Posterior vena cava (tissue), 2 donors: ENCODE measurements at places on chromosomes 6 and 20. TPM values are rescaled to one million over a fixed set of nuclear protein-coding genes. Genes with fewer than 3 reads are reported as not detected.
A peak's percentile ranks its signal among the peaks of the same experiment; 100 is the strongest.

- no peak for DNase-seq
These were observed 38.0 kb downstream of the KIF16B start for GRCh38 chr20:16535277-16535676.

GRCh38 chr6:122400121-122400450 is 634 bp downstream of the HSF2 start:
- no peak for DNase-seq

DNA sequence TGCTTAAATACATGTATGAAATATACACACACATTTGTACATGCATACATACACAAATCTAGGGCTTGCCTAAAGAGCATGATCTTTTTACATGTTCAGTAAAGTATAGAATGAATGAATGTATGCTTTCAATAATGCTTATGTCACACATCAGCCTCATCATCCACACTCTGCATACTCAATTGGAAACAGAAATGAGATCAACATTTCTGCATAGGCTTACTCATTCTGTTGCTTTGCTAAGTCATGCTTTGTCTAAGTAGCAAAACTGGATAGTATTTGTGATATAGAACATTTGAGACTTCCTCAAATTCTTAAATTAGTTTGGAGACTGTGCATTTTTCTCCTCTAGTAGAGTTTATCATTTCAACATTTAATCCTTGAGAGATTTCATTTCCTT is 343.3 kb downstream of the ADGRB3 start:
- DNase-seq, result no peak

DNA sequence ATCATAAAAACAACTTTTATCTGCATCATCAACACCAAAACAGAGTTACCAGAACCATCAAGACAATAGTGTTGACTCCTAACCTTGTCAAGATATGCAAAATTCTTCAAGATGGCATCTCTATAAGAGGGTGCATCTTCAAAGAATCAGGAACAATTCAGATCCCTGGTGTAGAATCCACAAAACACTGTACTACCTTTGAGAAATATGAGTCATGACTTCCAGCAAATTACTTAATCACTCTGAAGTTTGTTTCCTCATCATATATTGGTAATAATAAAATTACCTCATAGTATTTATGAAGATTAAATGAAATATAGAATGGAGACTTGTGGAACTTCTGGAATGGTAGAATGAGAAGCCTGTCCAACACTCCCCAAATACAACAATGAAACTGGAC is 221.3 kb upstream of the SUPT3H start:
- no peak for DNase-seq

- no peak for DNase-seq
These were observed 105.2 kb downstream of the OR2B2 start for GRCh38 chr6:27806981-27807440.

- DNase-seq, result no peak
These were observed 9.5 kb upstream of the CDC5L start for GRCh38 chr6:44377971-44378370.

DNA sequence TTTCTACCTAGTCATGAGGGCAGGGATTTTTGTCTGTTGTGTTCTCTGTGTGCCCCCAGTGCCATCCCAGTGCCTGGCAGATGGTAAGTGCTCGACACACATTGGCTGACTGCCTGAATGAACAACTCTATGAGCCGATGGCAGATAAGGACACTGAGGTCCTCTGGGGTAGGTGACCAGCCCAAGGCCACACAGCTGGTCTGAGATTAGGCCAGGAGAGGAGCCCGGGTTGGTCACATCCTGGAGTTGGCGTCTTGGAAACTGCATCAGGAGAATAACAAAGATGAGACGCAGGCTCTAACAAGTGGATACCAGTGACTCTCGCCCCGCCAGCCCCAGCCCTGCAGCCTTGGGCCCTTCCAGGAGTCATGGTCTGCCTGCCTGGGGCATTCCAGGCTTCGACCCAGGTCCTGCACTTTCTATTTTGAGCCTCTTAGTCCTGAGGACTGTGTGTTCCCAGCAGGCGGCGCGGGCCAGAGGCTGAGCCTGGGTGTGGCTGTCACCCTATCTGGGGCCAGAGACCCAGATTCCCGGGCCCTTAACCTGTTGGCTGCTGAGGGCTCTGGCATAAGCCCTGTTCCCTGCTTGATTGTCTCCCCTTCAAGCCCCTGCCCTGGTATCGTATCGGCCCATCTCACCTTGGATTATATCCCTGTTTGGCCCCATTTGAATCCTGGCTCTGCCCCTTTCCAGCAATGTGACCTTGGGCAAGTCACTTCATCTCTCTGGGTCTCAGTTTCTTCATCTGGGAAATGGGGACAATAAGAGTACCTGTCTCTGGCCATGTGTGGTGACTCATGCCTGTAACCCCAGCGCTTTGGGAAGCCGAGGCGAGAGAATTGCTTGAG is 88.3 kb downstream of the CEBPB start:
- peak; percentile 93 for DNase-seq

- no peak for DNase-seq
These were observed 83.9 kb upstream of the GPR6 start for GRCh38 chr6:109894181-109894580.

DNA sequence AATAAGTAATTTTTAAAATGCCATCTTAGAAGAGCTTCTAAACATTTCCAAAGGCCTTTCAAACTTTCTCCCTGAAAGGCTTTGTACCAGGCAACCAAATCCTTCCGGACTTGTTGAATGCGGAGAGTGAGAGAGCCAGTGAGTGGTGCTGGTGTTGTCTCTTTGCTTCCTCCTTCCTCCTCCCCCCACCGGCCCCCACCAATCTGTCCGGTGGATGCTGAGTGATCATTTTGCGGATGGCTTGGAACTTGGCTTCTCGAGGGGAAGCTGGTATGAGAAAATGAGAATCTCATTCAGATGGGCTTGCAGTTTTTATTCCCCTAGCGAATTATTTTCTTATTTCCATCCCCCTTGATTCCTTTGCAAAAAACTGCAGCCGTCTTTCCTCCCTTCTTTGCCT is 97.3 kb downstream of the ANKRD60 start:
- no peak for DNase-seq

DNA sequence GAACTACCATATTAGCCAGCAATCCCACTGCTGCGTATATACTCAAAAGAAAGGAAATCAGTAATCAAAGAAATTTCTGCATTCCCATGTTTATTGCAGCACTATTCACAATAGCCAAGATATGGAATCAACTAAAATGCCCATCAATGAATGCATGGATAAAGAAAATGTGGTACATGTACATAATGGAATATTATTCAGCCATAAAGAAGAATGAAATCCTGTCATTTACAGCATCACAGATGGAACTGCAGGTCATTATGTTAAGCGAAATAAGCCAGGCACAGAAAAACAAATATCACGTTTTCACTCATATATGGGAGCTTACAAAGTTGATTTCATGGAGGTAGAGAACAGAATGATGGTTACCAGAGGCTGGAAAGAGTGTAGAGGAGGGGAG is 65.1 kb downstream of the ALDH8A1 start:
- no peak for DNase-seq

GRCh38 chr6:41327177-41327576 is 8.2 kb upstream of the NCR2 start:
- DNase-seq, result no peak

GRCh38 chr6:38640216-38640909 is 634 bp upstream of the BTBD9 start:
- no peak for DNase-seq

GRCh38 chr6:24931718-24932691 is 3.8 kb downstream of the RIPOR2 start:
- no peak for DNase-seq

DNA sequence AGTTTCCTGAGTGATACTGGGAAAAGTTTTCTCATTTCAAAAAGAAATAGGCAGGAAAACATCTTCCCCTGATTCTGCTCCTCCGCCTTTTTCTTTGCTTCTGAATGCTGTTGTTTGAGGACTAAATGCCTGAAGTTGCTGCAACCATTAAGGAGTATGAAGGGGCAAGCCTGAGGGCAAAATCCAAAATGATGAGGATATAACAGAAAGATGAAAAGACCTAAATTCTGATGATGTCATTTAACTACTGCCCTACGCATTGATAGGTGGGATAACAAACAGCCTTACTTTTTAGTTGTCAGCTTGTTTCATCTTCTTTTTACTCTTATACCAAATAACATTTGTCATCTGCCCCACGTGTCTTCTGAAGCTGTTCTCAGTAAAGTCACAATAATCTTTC is 474.6 kb upstream of the MMS22L start:
- DNase-seq, result no peak

DNA sequence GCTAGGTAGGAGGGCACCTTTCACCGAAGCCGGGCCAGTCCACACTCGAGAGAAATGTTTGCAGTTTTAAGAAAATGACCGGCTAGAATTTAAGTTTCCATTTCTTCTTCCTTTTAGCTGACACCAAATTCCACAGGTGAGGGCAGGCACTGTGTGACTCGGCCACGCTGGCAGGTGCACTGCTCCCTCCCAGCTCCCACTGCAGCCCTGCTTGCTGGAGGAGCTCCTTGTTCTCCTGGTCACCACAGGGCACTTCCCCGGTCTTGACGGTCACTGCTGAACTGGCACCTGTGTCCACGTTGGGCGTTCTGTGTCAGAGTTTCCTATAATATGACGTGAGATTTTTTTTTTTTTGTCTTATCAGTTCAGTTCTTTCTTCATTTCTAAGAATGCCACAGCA is 3.6 kb upstream of the KIF25 start:
- DNase-seq, result no peak

- peak; percentile 60 for DNase-seq
These were observed 19.4 kb downstream of the SUN5 start for GRCh38 chr20:32984631-32985354.

DNA sequence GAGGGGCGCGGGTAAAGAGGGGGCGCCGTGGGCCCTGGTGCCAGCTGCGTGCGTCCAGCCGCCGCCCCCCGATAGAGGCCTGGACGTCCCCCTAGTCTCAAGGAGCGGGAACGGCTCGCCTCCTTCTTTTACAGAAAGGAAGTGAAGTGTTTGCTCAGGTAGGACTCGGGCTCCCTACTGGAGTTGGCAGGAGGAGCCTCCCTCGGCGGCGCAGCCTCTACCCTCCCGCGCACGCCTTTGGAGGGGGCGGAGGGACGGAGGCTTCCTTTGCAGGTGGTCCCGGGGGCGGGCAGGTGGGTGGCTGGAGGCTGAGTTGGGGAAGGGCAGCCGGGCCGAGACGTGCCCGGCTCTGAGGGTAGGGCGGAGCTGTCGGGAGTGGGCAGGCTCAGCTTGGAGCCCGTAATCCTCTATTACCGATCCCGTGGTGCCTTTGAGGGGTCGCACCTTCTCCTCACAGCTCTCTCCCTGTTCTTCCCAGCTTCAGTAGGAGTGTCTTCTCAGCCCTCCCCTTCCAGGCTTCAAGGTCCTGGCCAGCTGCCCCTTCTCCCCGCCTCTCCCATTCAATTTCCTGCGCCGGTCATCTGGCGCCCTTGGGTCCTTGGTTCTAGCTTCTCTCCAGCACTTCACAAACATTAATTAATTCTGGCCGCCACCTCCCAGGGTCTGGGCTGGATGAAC is 728 bp downstream of the ITPR3 start:
- DNase-seq, result no peak

DNA sequence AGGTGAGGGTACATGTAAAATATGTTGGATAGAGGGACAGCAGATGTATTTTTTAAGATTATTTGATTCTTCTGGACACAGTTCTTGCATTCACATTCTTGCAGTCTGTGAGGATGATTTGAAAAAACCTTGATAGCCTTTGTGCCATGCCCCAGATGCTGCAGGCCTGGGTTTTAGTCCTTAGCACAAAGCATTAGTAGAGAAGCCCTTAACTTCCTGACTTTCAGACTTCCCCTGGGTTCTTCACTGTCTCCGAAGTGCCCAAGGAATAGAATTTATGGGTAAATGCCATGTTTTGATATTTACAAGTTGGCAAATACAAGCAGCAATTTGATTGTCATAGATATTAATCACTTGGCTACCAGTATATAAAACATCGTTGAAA is 67.6 kb upstream of the SUPT3H start:
- no peak for DNase-seq

DNA sequence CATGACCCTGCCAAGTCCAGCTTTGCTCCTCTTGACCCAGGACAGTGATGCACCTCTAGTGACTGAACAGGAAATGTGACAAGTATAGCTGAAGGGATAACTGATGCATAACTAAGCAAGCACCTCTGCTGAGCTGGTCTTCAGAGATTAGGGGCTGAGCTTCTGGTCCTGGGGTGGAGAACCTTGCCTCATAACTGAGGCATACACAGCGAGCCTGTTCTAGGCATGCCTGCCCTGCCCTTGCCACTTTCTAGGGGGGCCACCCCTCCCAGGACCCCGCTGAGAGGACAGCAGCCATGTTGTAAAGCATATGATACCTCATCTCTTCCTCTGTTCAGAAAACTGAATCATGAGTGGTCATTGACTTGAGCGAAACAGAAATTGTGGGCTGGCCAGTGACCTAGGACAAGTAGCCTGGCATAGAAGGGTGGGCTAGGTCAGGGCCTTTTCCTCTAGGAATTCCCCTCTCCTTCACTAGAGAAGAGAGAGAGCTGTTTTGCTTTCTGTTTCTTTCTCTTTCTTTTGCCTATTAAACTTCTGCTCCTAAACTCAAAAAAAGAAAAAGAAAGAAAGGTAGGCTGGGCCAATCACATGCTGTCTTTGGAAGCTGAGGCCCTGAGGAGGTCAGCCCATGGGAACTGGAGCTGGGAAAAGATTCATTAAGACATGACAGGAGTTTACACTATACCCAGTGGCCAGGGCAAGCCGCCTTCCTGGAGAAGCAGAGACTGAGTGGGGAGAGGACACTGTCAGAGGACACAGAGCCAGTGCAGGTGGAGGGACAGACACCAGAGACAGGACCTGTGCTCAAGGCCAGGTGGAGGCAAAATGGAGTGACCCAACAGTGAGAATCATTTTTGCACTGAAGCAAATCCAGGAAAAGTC is 23.1 kb downstream of the ALDH5A1 start:
- DNase-seq, result no peak

- no peak for DNase-seq
These were observed 17.2 kb downstream of the STK35 start for GRCh38 chr20:2118783-2119182.

The OR2B6 gene
- total RNA-seq, result not detected

The MAK gene
- 0.14 TPM for total RNA-seq

The CST5 gene
- total RNA-seq, result not detected

The PARD6B gene
- total RNA-seq, result 1.0 TPM

The HLA-F gene
- 31.5 TPM for total RNA-seq

The NT5E gene
- total RNA-seq, result 43.8 TPM

The HEY2 gene
- 11.3 TPM for total RNA-seq

The LGSN gene
- not detected for total RNA-seq

The NKX2-4 gene
- total RNA-seq, result not detected

The ZBTB46 gene
- total RNA-seq, result 6.8 TPM
